Karpas-422 (cell line): ENCODE measurements at places on chromosomes 6 and 20. TPM values are rescaled to one million over a fixed set of nuclear protein-coding genes. Genes with fewer than 3 reads are reported as not detected.

- no peaks in the 10 kb centered on the region for H3K27me3 ChIP-seq
- H3K4me3 ChIP-seq: no peak overlapping the region
- H3K36me3 ChIP-seq: no peaks in the 10 kb centered on the region
- no peak for DNase-seq
- no peak overlapping the region for H3K27ac ChIP-seq
Measured at GRCh38 chr6:110486756-110487155, 10.3 kb upstream of the SLC22A16 start.

CD40 gene
- 6.3 and 12.1 TPM in 2 replicates for total RNA-seq

GRCh38 chr6:46044881-46045617, 29.4 kb upstream of the CLIC5 start:
- no peak for DNase-seq
- no peaks in the 10 kb centered on the region for H3K27me3 ChIP-seq
- H3K4me1 ChIP-seq: no peaks in the 10 kb centered on the region
- H3K4me3 ChIP-seq: no peak overlapping the region
- no peak overlapping the region for H3K27ac ChIP-seq

DNA sequence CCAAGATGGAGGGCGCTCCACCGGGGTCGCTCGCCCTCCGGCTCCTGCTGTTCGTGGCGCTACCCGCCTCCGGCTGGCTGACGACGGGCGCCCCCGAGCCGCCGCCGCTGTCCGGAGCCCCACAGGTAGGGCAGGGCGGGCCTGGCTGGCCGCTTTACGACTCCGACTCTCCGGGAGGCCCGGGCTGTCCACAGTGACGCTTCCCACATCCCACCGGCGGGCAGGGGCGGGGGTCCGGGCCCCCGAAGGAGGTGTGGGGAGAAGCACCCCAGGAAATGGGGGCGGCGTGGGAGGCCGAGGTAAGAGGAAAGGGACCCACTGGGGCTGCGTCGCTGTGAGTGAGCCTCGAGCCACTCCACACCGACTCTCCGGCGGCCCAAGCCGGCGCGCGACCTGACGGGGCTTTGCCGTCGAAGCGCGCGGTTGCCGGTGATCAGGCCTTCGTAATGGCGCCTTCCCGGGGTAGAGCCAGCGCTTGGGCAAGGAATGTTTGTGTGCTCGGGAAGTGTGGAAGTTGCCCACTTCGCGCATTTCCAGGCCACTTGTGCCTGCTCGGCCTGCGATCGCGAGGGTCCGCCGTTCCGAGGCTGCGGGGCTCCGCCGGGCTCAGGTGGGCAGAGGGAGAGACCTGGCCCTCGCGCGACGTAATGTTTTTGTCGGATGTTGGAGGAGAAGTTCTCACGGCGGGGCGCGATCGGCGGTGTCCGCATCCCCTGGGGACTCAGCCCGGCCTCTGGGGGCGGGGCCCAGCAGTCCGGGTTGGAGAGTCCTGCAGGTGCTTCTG, 427 bp downstream of the GINM1 start:
- peak; percentile 80 for DNase-seq
- peaks cover 30% of the 10 kb centered on the region for H3K4me1 ChIP-seq
- peak overlapping the region; percentile 88 for H3K4me3 ChIP-seq
- H3K36me3 ChIP-seq: no peaks in the 10 kb centered on the region
- H3K27ac ChIP-seq: peak overlapping the region; percentile 68
- no peaks in the 10 kb centered on the region for H3K27me3 ChIP-seq

DNA sequence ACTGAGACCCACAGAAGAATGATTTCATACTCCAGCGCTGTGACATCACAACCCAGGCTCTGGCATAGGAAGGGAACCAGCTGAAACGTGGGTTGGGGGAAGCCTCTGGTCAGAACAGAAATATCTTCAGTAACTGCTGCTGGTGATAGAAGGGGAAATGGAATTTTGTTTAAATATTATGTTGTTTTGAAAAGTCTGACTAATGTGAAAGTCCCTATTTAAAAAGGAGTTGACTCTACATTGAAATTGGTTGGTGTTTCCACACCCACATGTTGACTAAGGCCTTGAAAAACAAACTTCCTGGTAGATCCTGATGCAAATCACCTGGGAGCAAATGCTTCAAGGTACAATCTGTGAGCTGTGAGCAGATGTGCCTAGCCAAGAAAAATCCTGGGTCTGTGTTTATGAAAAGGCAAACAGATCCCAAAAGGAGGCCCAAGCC, 24.5 kb upstream of the TCP11 start:
- H3K4me1 ChIP-seq: no peaks in the 10 kb centered on the region
- H3K36me3 ChIP-seq: no peaks in the 10 kb centered on the region
- no peak overlapping the region for H3K4me3 ChIP-seq
- H3K27ac ChIP-seq: no peak overlapping the region

DAAM2 gene
- not detected in 2 replicates for total RNA-seq

- H3K27ac ChIP-seq: no peak overlapping the region
- no peak overlapping the region for H3K4me3 ChIP-seq
- H3K36me3 ChIP-seq: no peaks in the 10 kb centered on the region
Measured at GRCh38 chr6:142047934-142048592, 84.7 kb upstream of the GJE1 start.

DNA sequence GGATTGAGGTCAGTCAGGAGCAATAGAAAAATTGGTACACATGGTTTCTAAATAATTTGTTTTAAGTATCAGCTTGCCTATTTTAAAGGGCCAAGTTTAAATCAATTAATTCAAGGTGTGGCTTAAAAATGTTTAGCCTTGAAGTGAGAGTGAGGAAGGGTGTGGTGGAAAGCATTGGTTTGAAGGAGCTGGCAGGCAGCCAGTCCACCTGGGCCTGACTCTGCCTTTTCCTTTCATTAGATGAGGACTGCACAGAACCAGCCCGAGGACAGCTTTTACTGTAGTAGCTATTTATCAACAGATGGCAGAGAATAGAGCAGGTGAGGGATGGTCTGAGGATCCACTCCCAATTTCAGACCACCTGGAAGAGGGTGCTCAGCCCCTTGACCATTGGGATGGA, 42.4 kb downstream of the DHX35 start:
- H3K36me3 ChIP-seq: peaks cover 29% of the 10 kb centered on the region; the same call in 1 of the 2 replicates
- no peak overlapping the region for H3K4me3 ChIP-seq
- no peak overlapping the region for H3K27ac ChIP-seq

- no peak for DNase-seq
- H3K36me3 ChIP-seq: peaks cover 83% of the 10 kb centered on the region
- H3K27ac ChIP-seq: no peak overlapping the region
- no peaks in the 10 kb centered on the region for H3K27me3 ChIP-seq
- H3K4me3 ChIP-seq: no peak overlapping the region
- peaks cover 30% of the 10 kb centered on the region for H3K4me1 ChIP-seq
Measured at GRCh38 chr6:57102976-57103375, 13.0 kb downstream of the ZNF451 start.

CLDN20 gene
- not detected in 2 replicates for total RNA-seq

DNA sequence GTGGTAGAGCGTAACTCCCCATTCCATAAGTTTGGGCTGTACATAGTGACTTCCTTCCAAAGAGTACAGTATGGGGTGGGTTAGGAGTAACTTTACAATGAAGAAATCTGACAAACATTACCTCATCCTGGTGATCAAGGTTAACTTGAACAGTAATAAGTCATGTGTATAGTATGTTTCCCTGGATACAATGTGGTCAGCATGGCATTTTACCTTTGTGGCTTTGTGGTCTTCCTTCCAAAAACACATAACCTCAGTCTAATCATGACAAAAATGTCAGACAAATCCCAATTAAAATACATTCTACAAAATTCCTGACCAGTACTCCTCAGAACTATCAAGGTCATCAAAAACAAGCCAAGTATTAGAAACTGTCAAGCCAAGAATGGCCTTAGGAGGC, 225.1 kb downstream of the UBE3D start:
- H3K27me3 ChIP-seq: no peaks in the 10 kb centered on the region
- no peak overlapping the region for H3K4me3 ChIP-seq
- no peaks in the 10 kb centered on the region for H3K4me1 ChIP-seq
- H3K27ac ChIP-seq: no peak overlapping the region

RSPH9 gene
- not detected in 2 replicates for total RNA-seq

TRAPPC3L gene
- not detected in 2 replicates for total RNA-seq

CCN2 gene
- total RNA-seq: not detected in 2 replicates

DNA sequence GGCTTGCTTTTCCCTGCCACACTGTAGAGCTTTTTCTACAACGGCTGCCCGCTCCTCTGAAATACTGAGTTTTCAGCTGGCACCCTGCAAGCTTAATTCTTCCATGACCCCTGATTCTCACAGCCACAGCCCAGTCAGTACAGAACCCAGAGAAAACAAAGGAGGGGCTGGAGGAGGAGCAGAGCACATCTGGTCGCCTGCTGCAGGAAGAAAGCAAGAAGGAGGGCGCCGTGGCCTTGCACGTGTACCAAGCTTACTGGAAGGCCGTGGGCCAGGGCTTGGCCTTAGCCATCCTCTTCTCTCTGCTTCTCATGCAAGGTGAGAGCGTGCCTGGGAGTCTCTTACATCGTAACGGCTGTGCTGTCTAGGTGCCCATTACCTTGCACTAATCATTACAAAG, 11.3 kb downstream of the DLK2 start:
- no peak overlapping the region for H3K4me3 ChIP-seq
- H3K27ac ChIP-seq: no peak overlapping the region
- no peak for DNase-seq
- H3K36me3 ChIP-seq: no peaks in the 10 kb centered on the region; the same call in 1 of the 2 replicates
- no peaks in the 10 kb centered on the region for H3K27me3 ChIP-seq

DNA sequence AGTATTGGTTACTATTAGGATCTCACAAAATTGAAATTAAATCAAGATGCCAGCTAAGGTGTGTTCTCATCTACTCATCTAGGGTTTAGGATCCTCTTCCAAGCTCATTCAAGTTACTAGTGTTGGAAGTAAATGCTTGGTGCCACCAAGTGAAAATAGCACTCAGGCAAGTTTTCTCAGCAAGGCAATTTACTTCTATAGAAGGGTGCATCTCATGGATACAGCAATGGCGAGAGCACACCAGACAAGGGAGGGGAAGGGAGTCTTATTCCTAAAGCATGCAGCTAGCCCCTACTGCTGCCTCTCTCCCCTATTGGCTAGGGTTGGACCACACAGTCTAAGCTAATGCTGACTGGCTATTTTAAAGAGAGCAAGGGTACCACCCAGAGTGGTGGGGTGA, 23.0 kb upstream of the FAM8A1 start:
- no peak overlapping the region for H3K27ac ChIP-seq
- H3K36me3 ChIP-seq: no peaks in the 10 kb centered on the region
- no peak overlapping the region for H3K4me3 ChIP-seq
- no peaks in the 10 kb centered on the region for H3K27me3 ChIP-seq

DNA sequence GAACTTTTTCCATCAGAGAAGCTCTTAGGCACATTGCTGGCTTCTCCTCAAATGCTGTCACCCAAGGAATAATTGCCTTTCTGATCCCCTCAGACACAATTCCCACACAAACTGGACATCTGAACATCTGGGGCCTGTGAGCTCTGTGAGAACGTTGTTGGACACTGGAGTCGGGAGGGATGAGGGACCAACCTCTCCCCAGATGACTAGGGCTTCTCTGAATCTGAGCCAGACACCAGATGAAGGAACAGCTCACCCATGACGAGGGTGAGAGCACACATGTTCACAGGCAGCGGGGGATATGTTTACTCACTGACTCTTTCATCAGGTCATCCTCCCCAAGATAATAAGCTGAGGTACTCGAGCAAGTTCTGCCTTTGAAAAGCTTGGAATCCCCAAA, 283.9 kb upstream of the SUPT3H start:
- no peaks in the 10 kb centered on the region for H3K27me3 ChIP-seq
- DNase-seq: no peak
- no peak overlapping the region for H3K27ac ChIP-seq
- peaks cover 56% of the 10 kb centered on the region for H3K4me1 ChIP-seq
- H3K36me3 ChIP-seq: no peaks in the 10 kb centered on the region

SLC52A3 gene
- not detected in 2 replicates for total RNA-seq

DNA sequence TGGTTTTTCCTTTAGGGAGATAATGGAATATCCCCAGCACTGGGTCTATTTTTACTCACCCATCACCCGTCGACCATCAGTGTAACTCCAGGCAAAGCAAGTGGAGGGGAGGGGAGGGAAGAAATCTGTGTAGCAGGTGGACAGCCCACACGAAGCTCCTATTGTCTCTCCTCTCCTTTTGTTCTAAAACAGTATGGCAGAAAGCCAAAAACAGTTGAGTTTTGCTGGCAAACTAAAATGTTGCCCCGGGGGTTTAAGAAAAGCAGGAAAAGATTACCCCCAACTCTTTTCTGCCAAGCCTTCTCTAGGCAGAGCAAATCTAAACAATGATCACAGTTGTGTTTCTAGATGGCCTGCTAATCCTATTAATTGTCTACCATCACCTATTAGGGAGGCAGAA, 89.7 kb downstream of the PREP start:
- H3K27me3 ChIP-seq: no peaks in the 10 kb centered on the region
- H3K4me3 ChIP-seq: no peak overlapping the region
- no peaks in the 10 kb centered on the region for H3K4me1 ChIP-seq
- H3K36me3 ChIP-seq: no peaks in the 10 kb centered on the region
- no peak overlapping the region for H3K27ac ChIP-seq
- no peak for DNase-seq

DNA sequence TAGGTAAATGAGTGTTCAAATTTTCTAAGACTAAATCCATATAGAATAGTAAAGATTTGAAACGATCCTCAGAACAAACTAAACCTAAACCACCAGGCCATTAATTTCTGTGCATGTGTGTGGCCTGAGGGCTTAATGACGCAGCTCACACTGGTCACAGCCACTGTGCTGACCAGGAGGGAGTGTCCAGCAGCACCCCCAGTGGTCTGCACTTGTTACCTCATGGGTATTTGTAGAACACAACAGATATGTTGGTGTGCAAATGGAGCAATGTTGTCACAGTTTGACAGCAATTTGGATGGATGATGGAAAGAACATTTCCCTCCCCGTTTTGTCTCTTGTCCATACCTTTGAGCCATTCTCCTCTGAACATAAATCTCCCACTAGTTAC, 122.4 kb upstream of the EXOC2 start:
- H3K4me3 ChIP-seq: no peak overlapping the region
- no peaks in the 10 kb centered on the region for H3K4me1 ChIP-seq
- H3K27me3 ChIP-seq: no peaks in the 10 kb centered on the region
- DNase-seq: no peak
- no peak overlapping the region for H3K27ac ChIP-seq
- H3K36me3 ChIP-seq: no peaks in the 10 kb centered on the region

GRCh38 chr6:110357664-110358552, at the start of gene METTL24:
TSS of gene METTL24 (minus strand) at chr6:110358349. CDS start at chr6:110358272, 77 bp downstream.
- H3K36me3 ChIP-seq: no peaks in the 10 kb centered on the region
- H3K4me1 ChIP-seq: no peaks in the 10 kb centered on the region
- H3K27me3 ChIP-seq: no peaks in the 10 kb centered on the region
- H3K4me3 ChIP-seq: no peak within 1 kb of the TSS
- H3K27ac ChIP-seq: no peak within 1 kb of the TSS

GRCh38 chr6:130161683-130162404, 60.9 kb downstream of the SAMD3 start:
- no peak for DNase-seq
- H3K27ac ChIP-seq: no peak overlapping the region
- no peaks in the 10 kb centered on the region for H3K36me3 ChIP-seq
- no peaks in the 10 kb centered on the region for H3K4me1 ChIP-seq
- 0 out of 2 replicates have a peak, but pooled peaks cover 3% of the 10 kb centered on the region for H3K27me3 ChIP-seq
- H3K4me3 ChIP-seq: no peak overlapping the region

DNA sequence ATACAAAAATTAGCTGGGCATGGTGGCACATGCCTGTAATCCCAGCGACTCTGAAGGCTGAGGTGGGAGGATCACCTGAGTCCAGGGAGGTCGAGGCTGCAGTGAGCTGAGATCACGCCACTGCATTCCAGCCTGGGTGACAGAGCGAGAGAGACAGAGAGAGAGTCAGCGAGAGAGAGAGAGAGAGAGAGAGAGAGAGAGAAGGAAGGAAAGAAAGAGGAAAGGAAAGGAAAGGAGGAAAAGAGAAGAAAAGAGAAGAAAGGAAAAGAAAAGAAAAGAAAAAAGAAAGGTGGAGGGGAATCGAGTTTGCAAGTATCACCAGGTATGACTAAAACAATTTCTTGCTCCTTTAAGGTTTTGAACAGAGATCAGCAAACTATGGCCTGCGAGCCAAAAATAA, 152.3 kb downstream of the BTBD9 start:
- H3K4me1 ChIP-seq: no peaks in the 10 kb centered on the region
- no peaks in the 10 kb centered on the region for H3K36me3 ChIP-seq
- no peak for DNase-seq
- no peak overlapping the region for H3K4me3 ChIP-seq
- no peaks in the 10 kb centered on the region for H3K27me3 ChIP-seq
